Left hindlimb (tissue), 1 donor: ENCODE measurements at places on chromosomes 16 and 17.

DNA sequence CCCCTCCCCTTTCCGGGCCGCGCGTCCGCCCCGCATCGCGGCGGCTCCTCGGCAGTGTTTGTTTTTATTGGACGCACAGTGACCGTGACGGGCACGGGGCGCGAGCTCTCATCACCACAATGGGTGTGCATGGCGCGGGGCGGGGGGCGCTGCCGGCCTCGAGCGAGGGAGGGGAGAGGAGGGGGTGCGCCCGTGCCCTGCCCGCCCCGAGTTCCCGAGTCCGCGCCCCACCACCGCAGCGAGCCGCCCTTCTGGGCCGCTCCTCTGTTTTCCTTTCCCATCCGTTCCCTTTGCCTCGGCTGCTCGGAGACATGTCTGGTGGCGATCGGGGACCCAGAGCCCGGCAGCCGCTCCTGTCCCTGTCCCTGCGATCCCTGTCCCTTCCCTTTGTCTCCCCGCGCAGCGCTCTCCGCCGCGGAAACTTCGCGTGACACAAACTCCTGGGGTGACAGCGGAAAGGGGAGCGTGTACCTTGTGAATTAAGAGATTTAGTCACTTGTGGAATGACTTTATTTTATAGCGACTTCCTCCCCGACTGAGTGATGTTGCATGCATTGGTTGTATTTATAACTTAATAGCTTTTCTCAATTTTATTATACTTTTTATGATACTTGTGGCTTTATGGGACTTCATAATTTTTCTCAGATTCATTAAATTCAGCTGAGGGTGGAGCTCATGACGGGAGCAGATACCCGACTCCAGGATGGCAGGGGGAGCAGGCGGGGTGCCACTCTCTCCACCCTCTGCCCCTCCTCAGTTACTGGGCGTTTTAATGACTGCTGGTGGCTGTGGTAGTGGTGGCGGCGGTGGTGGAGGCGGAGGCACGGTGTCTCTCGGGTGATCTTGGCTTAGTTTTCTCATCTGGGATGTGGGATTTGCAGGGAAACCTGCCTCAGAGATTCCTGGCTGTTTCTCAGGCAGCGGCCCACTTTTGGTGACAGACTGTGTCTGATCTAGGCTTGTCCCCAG, 40.8 kb downstream of the MRM1 start:
- DNase-seq: no peak

DNA sequence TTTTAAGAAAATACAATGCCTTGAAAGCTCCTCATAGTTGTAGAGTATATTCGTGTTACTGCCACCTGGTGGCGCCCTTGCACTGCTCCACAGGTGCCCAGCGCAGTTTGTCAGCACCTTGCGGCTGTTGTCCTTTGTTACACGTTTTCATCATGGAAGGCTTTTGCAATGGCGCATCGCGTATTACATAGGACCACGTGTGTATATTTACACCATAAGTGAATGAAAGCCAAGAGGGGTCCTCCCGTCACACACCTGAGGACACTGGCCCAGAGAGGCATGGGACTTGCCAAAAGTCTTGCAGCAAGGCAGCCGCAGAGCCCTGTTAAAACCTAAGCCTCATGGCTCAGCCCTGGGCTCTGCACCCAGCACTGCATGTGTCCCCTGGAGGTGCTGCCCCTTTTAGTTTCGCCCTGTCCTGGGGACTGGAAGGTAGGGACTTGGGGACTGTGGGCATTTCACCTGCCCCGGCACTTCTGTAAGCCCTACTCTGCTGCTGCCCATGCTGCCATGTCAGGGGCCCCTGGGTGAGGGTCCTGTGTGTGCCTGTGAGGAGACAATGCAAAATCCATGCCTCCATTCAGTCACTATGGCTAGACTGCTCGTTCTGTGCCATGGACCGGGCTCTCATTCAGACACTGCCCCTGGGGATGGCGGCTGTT, 24.3 kb downstream of the POLR3E start:
- no peak for DNase-seq

- DNase-seq: peak; percentile 71
These were observed 3.7 kb downstream of the SOCS3 start for GRCh38 chr17:78356101-78356713.

DNA sequence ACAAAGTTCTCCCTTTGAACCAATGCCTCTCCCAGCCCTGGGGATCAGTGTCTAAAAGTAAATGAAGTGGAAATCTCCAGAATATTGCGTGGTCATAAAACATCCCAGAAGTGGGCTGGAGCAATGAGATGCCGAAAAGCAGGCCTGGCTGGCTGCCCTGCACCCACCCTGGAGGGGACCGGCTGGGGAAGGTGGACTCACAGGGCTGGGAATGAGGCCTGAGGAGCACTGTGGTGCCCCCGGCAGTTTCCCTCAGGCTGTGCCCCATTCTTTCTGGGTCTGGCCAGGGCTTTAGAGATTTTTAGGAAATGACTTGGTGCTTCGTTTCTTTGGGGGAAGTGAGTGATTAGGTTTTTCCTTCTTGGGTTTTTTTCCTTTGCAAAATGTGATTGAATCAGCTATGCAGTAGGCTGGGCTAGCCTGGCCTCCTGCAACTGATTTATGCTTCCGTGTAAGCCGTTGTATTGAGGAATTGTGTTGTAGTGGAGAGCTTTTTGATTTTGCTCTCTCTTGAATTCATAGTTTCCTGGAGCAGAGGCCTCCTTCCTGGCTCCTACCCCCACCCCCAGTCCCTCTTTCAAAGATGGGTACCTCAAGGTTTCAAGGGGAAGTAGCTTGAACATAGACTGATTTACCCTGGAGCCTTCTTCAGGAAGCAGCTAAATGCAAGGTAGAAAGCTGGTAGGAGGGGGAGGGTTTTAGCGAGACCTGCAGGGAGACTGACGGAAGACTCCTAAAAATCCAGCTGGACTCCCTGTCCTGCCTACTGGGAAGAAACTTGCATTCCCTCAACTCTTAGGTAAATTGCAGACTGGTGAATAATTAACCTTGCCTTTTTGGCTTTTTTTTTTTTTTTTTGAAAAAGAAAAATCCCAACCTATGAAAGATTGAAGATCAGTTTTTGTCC, 170.2 kb downstream of the RAB11FIP4 start:
- peak; percentile 62 for DNase-seq

DNA sequence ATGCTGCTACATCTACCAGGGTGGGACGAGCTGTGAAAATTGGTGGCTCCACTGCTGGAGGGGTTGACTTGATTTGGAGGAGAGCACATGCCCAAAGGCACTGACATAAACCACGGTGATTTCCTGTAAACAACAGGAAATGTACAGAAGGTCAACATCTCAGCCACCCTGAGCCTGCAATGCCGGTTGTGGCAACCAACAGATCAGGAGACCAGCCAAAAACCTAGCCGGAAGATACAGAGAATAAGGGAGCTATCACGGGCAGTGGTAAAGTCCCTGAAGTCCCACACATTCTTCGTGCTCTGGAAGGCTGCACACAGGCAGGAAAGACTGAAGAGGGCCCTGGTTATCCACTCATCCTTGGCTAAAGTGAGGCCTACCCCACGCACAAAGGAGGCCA, 56.2 kb downstream of the ADCY9 start:
- DNase-seq: no peak

GRCh38 chr17:79666111-79666510, 55.3 kb upstream of the RBFOX3 start:
- DNase-seq: no peak

- no peak for DNase-seq
These were observed 39.4 kb downstream of the LITAF start for GRCh38 chr16:11547118-11547916.

GRCh38 chr16:85879549-85879948, 19.4 kb upstream of the IRF8 start:
- no peak for DNase-seq

GRCh38 chr17:17837380-17837821, 615 bp upstream of the SREBF1 start:
- no peak for DNase-seq

- DNase-seq: no peak
These were observed 19.4 kb downstream of the ERN1 start for GRCh38 chr17:64110379-64111152.

GRCh38 chr16:1337486-1337885, 4.0 kb downstream of the BAIAP3 start:
- DNase-seq: no peak

DNA sequence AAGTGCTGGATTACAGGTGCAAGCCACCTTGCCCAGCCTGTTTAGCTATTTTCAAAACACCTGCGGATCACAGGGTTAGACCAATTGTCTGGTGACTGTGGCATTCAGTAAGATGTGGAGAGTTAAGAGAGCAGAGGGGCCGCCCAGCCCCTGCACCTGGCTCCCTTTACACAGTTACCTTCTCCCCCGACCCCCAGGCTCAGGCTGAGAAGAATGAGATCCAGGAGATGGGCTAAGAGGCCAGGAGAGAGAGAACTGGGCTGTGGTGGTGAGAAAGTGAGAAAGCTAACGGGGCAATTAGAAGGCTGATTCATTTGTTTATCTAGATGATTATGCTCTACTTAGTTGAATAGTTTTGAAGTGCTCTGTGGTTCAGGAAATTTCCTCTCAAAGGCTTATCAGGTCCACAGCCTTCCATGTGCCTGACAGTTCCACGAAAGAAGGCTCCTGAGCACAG, 67.8 kb upstream of the AXIN2 start:
- no peak for DNase-seq

DNA sequence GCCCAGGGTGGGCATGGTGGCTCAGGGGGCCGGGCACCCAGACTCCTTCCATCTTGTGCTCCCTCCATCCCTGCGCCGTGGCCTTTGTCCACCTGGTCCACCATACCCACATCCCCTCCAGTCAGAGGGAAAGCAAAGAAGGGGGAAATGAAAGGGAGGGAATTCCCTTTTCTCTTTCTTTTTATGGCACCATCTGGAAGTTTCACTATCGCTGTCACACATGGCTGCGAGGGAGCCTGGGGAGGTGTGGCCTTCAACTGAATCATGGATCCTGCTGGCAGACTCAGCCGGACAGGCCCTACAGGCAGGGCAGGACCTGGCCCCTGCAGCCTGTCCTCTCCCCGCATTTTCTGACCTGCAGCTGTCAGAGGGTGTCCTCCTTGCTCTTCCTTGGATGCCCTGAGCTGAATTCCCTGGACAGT, 6.2 kb downstream of the SLC12A3 start:
- no peak for DNase-seq

DNA sequence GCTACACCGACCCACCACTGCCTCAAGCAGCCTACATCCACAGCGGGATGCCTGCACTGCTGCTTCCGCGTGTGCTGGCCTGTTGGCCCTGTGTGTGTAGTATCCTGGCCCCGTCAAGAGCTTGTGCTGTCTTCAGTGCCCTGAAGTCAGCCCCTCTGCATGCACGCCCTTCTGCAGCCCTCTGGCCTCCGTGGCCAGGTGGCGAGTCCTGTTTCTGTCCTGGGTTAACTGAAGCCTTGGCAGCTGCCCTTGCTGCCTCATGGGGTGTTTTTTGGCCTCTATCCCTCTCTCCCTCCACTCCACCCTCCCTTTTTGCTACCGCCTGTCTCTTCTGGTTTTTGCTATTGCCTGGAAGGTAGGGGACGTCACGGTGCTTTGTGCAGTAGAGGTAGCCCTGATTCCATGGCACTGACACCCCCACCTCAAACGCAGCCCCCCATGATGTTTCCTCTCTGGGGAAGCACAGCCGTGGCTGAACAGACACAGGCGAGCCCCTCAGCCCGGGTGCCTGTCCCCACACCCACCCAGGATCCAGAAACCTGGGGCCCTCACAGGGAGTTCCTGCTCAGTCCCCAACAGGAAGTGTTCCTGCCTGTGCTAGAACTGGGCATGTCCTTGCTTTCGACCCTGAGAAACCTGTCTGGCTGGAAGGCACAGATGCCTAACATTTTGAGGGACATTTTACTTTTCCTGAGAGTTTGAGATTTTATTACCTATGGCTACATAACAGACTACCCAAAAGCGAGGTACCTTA, 18.8 kb upstream of the AMZ2 start:
- no peak for DNase-seq

- peak; percentile 60 for DNase-seq
These were observed 2.1 kb downstream of the ACE start for GRCh38 chr17:63478814-63479494.

- DNase-seq: no peak
These were observed 80.2 kb downstream of the DYNLRB2 start for GRCh38 chr16:80620736-80621605.

- no peak for DNase-seq
These were observed 389.7 kb downstream of the SOX9 start for GRCh38 chr17:72510351-72511016.

- DNase-seq: no peak
These were observed 89.0 kb downstream of the SLC39A11 start for GRCh38 chr17:73003487-73003886.

DNA sequence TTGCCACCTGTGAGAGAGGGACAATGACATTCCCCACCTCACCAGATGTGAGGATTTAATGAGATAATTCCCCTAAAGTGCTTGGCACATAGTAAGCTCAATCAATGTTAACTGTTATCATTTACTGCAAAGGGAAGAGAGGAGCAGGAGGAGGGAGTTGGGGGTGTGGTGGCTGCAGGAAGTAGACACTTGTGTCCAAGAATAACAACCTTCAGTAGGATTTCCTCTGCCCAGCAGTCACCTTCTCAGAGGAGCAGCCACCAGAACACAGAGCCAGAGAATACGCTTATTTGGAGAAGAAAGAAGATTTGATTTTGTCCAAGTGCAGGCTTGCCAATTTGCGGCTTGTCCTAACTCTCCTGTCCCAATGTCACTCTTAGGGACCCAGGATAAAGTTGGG, 10.2 kb downstream of the CBX4 start:
- no peak for DNase-seq

DNA sequence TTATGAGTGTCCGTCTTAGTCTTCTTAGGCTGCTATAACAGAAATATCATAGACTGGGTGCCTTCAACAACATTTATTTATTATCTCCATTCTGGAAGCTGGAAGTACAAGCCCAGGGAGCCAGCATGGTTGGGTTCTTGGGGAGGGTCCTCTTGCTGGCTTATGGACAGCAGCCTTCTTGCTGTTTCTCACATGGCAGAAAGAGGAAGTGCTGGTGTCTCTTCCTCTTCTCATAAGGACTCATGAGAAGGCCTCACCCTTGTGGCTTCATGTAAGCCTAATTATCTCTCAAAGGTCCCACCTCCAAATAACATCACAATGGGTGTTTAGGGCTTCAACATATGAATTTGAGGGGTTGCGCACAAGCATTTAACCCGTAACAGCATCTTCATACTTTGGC, 207.0 kb upstream of the COX10 start:
- DNase-seq: no peak

GRCh38 chr17:74182041-74182723, 21.3 kb upstream of the RPL38 start:
- DNase-seq: no peak

- peak; percentile 69 for DNase-seq
These were observed 10.8 kb downstream of the KCTD5 start for GRCh38 chr16:2692948-2693651.

GRCh38 chr16:50399411-50399810, 30.6 kb upstream of the BRD7 start:
- DNase-seq: no peak
